ENCODE measurements at places on chromosomes 5 and 9.

DNA sequence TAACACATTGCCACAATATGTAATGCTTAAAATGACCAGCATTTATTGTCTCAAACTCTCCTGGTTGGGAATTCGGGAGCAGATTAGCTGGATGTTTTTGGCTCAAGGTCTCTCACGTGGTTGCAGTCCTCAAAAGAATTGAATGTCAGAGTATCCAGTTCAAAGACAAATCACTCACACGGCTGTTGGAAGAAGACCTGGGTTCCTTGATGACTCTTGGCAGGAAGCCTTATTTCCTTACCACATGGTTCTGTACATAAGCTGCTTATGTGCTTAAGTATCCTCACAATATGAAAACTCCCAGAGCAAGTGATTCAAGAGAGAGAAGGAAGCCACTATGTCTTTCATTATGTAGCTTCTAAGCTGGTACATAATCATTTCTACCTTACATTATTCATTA is 230.3 kb upstream of the PTPRD start:
- no peak for DNase-seq

DNA sequence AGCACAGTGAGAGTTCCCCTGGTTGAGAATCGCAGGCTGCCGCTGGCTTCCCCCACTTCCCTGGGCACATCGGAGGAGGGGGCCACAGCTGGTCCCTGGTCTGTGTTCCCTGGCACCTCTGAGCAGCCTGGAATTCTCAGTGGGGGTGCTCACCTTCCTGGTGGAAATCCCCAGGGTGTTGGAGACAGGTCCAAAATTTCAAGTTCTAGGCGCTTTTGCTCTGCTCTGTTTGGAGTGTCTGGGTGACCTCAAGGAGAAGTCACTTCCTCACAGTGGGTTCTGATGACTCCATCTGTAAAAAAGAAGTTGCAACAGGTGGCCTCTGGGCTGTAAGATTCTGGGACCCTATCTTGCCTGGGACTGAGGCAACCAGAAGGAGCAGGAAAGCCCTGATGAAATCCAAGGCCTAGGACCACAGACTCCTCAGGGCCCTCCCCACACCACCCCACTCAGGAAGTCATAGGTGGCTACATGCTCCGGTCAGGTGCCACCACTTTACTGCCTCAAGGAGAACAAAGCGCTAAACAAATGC is at the start of gene TRAF1:
TRAF1 (minus strand) TSS at position 400 of the 532 bp plus-strand sequence. CDS start 721 bp downstream, outside the sequence.
- no peak for DNase-seq

GRCh38 chr9:107932046-107932445 is 442.5 kb upstream of the KLF4 start:
- DNase-seq: no peak

DNA sequence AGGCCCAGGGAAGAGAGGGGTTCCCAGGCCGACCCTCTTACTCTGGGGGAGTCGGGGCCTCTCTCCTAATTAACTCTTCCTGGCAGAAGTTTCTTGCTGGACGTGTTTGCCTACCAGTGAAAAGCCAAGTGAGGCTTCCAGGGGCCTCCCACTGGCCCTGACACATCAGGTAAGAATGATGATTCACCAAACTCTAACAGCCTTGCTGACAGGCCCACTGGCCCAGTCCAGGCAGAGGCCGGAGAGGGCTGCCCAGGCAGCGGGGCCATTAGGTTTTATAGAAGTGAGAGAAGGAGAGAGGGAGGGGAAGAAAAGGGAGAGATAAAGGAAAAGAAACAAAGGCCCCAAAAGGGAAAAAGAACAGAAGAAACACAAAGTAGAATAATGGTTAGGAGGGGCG is 50.8 kb upstream of the FOXE1 start:
- no peak for DNase-seq
